ENCODE measurements at places on chromosomes 7 and 10. TPM values are rescaled to one million over a fixed set of nuclear protein-coding genes. Genes with fewer than 3 reads are reported as not detected.

Gene GIMAP1
- total RNA-seq = not detected

DNA sequence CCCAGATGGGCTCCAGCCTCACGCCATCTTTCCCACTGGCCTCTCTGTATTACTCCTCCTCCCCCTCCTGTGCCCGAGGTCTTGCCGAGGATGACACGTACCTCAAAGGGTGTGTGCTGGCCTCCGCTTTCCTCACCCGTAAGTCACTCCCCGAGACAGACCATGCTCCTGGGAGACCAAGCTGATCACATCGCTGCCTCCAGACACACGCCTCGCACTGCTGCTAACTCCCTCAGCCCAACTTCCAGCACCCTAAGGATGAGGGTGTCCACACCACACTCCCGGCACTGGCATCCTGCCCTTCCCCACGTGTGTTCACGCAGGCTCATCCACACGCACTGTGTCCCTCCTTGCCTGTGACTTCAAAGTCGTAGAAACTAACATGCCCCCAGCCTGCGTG is 24.0 kb downstream of the MAD1L1 start:
- DNase-seq = no peak

DNA sequence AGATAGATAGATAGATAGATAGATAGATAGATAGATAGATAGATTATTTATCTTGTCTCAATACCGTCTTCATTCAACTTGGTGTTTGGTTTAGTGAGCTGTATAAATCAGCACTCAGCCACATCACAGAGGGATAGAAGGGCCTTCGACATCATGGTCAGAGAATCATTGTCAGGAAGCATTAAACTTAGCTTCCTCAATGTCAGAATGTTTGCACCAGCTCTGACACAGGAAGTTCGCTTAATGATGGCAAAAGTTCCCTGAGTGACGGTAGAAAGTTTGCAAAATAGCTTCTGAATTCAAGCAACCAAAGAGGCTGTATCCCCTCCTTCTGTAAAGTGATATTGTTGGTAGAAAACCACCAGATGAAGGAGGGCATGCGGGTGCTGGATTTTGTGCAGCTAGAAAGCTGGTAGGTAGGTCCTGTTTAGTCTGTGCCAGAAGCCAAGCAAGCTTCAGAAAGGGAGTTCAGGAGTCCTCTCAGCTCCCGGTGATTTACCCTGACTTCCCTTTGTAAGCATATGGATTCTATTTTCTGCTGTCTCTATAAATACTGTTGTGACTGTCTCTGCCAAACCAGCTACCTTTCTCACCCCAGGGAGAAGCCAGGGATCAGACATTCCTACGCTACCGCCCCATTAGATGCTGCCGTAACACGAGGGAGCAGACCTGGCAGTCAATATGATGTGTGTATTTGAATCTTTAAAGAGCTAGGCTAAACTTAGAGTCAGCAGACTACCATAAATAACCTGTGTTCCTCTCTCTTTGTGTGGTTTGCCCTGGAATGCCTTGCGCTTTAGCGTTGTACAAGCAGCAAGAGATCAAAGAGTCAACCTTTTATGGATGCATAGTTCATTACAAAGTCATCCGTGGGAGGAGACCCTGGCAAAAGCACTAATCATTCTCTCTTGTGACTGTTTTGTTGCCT is 200.5 kb upstream of the KIAA1217 start:
- peak; percentile 85 for DNase-seq

Gene HDAC9
- total RNA-seq = 19.5 TPM

Gene PPP1R17
- total RNA-seq = not detected

Gene NKX1-2
- 5.5 TPM for total RNA-seq

GRCh38 chr10:78247821-78248220 is 214.2 kb downstream of the RPS24 start:
- DNase-seq = no peak

- no peak for DNase-seq
These were observed 156.1 kb upstream of the CTBP2 start for GRCh38 chr10:125316436-125316835.

GRCh38 chr10:121104476-121105111 is 253.4 kb downstream of the WDR11 start:
- DNase-seq = peak; percentile 20

Gene PHF14
- 17.8 TPM for total RNA-seq

Gene SPRN
- total RNA-seq = not detected

- no peak for DNase-seq
These were observed 16.8 kb downstream of the VSIR start for GRCh38 chr10:71756311-71757191.

Gene TRIM8
- total RNA-seq = 65.4 TPM

GRCh38 chr7:107690611-107691010 is 30.0 kb downstream of the SLC26A4 start:
- DNase-seq = no peak

DNA sequence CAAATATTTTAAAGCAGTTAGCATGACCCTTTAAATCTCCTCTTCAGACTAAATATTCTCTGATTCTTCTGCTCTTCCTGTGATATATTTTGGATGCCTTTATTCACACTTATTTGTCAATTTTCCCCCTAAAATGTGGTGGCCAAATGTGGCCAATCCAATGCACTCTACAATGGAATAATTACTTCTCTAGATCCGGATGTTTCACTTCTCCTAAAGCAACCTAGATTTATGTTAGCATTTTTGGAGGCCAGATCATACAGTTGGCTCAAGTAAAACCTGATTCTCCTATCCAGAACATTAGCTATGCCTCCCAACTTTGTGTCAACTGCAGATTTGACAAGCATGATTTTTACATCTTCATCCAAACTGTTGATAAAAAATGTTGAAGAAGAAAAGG is 153.7 kb downstream of the CREB5 start:
- DNase-seq = no peak

Gene AFAP1L2
- 53.8 TPM for total RNA-seq

- DNase-seq = no peak
These were observed 67.8 kb downstream of the PHTF2 start for GRCh38 chr7:77866370-77866769.

DNA sequence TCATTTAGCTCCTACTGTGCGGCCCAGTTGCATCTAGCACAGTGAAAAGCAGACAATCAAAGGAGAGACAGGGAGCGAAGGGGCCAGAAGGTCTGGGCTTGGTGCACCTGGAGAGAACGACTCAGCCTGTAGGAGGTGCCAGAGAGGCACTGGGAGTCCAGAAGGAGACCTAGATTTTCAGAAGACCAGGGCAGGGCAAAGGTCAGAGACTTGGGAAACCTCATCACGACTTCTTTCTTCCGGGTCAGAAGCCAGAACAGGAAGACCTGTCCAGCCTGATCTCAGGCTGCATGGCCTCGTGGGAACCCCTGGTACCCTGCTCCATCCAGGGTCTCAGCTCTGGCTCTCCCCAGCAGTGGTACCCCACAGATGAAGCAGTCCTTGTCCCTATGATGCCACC is 5.2 kb downstream of the AGAP3 start:
- no peak for DNase-seq

DNA sequence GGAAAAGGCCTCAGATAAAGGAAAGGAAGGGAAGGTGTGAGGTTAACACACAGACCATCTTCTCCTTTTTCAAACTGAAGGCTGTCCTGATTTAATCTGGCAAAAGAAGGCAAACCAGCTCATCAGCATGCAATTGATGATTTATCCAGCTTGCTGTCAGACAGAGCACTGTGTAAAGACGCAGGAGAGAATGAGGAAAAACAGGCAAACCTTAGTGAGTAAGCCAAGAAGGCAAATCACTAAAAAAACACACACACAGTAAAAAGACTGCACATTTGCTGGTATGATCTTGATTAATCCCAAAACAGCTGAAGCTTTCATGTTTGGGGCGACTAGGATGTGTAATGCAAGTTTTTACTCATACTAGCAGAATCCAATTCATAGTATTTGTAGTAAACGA is 65.8 kb upstream of the SKAP2 start:
- DNase-seq = peak; percentile 30

GRCh38 chr7:83643739-83644138 is 5.2 kb downstream of the SEMA3E start:
- no peak for DNase-seq

Gene PPP1R9A
- total RNA-seq = not detected

DNA sequence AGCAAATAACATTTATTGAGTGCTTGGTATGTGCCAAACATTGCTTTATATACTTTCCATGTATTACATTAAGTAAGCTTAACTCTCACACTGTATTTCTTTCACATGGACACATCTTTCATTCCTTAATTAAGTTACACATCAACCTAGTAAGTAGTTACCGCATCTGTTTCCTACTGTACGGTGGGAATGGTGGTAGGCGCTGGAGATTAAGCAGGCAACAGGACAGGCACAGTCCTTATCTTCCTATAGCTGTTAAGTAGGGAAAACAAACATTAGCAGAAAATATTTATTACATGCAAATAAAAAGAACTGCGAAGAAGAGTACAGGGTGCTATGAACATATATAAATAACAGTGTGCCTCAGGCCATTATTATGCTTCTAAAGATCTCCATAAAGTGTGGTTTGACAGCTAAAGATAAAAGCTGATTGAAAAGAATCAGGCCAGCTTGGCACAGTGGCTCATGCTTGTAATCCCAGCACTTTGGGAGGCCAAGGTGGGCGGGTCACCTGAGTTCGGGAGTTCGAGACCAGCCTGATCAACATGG is 105.0 kb downstream of the SUGCT start:
- no peak for DNase-seq

DNA sequence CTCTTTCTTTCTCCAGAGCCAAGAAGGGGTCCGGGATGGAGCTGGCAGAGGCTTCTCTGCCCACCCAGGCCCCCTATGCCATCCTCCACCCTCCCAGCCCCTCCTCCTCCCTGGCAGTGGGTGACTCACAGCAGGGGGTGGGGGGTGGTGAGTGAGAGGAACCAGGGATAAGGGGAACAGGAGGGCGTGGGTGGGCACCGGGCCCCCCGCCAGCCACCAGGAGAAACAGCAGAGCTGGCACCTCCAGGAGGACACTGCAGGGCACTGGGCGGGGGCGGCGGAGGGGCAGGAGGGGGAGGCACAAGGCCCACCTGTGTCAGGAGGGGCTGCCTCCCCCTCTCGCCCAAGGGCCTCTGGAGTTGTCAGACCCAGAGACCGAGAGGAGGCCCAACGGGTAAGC is 56.0 kb downstream of the CAMK2B start:
- DNase-seq = no peak

Gene KAZALD1
- 0.32 TPM for total RNA-seq

GRCh38 chr7:69791739-69792138 is 193.5 kb downstream of the AUTS2 start:
- DNase-seq = no peak

Gene TMEM273
- total RNA-seq = not detected

GRCh38 chr7:67847092-67847787 is 850.6 kb downstream of the TYW1 start:
- no peak for DNase-seq

DNA sequence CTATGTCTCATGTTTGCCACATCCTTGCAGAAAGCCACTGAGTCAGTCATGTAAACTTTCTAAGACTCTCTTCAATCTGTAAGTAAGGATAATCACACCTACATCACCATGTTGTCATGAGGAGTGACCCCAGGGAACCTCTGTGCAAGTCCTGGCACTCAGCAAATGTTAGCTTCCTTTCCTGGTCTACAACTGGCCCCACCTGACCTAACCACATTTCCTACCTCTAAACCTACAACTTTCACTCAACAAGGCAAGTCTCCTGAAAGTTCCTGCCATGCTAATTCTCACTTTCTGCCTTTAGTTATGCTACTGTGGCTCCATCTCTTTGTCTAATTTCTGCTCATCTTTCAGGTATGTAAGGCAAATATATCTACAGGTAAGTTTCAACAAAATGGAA is 72.3 kb upstream of the SEM1 start:
- DNase-seq = peak; percentile 20

Gene KCND2
- not detected for total RNA-seq

GRCh38 chr10:6053816-6054631 is 8.1 kb downstream of the IL2RA start:
- DNase-seq = no peak

GRCh38 chr7:40520986-40521738 is 386.4 kb downstream of the SUGCT start:
- no peak for DNase-seq

GRCh38 chr7:82258181-82258580 is 185.4 kb downstream of the CACNA2D1 start:
- DNase-seq = no peak

DNA sequence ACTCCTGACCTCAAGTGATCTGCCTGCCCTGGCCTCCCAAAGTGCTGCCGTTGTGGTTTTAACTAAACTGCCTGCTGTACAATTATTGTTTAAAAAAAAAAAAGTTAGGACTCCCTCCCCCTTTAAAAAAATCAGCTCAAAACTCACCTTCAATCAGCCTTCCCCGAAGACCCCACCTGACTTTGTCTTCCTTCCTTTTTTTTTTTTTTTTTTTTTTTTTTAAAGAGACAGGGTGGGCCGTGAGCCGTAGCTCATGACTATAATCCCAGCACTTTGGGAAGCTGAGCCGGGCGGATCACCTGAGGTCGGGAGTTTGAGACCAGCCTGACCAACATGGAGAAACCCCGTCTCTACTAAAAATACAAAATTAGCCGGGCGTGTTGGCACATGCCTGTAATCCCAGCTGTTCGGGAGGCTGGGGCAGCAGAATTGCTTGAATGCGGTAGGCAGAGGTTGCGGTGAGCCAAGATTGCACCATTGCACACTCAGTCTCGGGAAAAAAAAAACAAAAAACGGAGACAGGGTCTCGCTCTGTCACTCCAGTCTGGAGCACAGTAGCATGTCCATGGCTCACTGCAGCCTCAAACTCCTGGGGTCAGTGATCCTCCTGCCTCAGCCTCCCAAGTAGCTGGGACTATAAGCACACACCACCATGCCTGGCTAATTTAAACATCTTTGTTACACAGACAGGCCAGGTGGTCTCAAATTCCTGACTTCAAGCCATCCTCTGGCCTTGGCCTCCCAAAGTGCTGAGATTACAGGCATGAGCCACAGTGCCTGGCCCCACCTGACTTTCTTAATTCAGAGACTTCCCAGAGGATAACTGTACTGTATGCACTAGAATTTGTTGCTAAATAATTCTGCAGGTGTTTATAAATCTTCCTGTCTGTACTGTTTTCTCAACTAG is 3.2 kb downstream of the FIS1 start:
- peak; percentile 50 for DNase-seq

All from foreskin keratinocyte (primary cell).